ENCODE measurements at places on chromosomes 6 and 20. TPM values are rescaled to one million over a fixed set of nuclear protein-coding genes. Genes with fewer than 3 reads are reported as not detected.

RIPK1 gene
- total RNA-seq: 22.1 TPM

MAFB gene
- 1.7 TPM for total RNA-seq

BPIFA3 gene
- not detected for total RNA-seq

NKX2-4 gene
- not detected for total RNA-seq

CLIC5 gene
- total RNA-seq: 6.4 TPM

ANKRD66 gene
- not detected for total RNA-seq

DUSP15 gene
- not detected for total RNA-seq

SLC22A16 gene
- total RNA-seq: not detected

SLC17A9 gene
- total RNA-seq: 26.8 TPM

MMS22L gene
- total RNA-seq: 32.0 TPM

SLC25A27 gene
- 0.38 TPM for total RNA-seq

TSBP1 gene
- total RNA-seq: not detected

CAP2 gene
- total RNA-seq: not detected

ZFAND3 gene
- total RNA-seq: 29.1 TPM

SAMD3 gene
- 12.5 TPM for total RNA-seq

GABRR1 gene
- not detected for total RNA-seq

LCA5 gene
- 0.22 TPM for total RNA-seq

CST3 gene
- total RNA-seq: 3.0 TPM

ZBP1 gene
- total RNA-seq: 1.8 TPM

CYB5R4 gene
- total RNA-seq: 33.6 TPM

FRS3 gene
- 3.7 TPM for total RNA-seq
